ENCODE measurements at places on chromosomes 11 and 22.
A peak's percentile ranks its signal among the peaks of the same experiment; 100 is the strongest.

GRCh38 chr11:131422496-131422895 lies 52.1 kb downstream of the NTM start:
- no peak for DNase-seq

DNA sequence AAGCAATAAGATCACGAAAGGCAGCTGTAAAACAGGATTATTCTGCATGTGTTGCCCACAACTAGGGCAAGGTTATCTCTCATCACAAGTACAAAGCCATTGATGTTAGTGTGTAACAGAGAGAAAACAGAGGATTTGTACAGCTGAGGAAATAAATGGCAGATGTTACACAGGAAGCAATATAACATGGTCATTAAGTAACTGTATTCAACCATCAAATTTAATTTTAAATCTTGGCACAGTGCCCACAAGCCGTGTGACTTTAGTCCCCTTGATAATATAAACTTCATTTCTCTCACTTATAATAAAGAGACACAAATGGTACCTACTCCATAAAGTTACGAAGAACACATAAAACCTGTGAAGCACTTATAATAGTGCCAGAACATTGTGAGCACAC lies 17.3 kb downstream of the OR51E2 start:
- no peak for DNase-seq

DNA sequence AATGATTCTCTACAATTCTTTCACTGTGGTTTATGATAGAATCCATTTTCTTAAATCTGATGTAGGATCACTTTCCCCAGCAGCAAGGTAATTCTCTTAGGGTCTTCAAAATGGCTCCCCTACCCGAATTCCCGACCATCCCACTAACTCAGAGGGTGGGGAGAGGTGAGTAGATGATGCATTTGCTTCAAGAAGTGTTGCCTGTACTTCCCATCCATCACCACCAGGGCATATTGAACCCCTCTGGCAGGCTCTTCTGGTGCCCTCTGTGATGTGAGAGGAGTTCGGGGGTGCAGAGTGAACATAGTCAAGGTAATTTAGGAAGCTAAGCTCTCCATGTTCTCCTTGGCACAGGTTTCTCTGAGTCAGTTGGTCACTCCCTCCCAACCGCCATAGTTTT lies 52.3 kb downstream of the ZNRF3 start:
- DNase-seq, result no peak

GRCh38 chr22:20750461-20751184 lies 23.3 kb upstream of the SERPIND1 start:
- DNase-seq, result peak; percentile 69

- DNase-seq, result no peak
Observed at GRCh38 chr11:130052567-130052966, 17.1 kb upstream of the APLP2 start.

DNA sequence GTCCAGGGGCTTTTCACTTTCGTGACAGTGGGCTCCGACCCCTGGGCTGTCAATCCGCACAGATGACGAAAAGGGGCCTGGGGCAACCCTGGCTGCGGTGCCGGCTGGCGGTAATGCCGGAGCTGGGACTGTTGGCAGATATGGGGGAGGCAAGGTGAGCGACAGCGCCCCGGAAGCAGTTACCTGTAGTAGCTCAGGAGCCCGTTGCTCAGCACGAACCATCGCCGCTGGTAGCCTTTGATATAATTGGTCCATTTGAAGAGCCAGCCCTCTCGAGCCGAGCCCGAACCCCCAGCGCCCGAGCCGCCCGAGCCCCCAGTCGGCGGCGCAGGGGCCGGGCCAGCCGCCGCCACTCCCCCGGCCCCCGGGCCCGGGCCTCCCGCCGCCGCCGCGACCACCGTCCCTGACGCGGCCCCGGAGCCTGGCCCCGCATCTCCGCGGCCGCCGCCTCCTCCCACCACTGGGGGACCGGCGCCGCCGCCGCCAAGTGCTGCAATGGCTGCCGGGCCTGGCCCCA lies 396 bp downstream of the OSBP start:
- peak; percentile 28 for DNase-seq

- DNase-seq, result no peak
Observed at GRCh38 chr22:17829695-17830042, 55.4 kb upstream of the BID start.

GRCh38 chr11:115636753-115637527 lies 132.7 kb upstream of the CADM1 start:
- no peak for DNase-seq

- DNase-seq, result no peak
Observed at GRCh38 chr22:25749420-25750169, 7.6 kb downstream of the MYO18B start.

- DNase-seq, result no peak
Observed at GRCh38 chr22:31246687-31247086, 34.6 kb downstream of the LIMK2 start.

- DNase-seq, result no peak
Observed at GRCh38 chr22:39026509-39027150, 5.7 kb downstream of the APOBEC3D start.

DNA sequence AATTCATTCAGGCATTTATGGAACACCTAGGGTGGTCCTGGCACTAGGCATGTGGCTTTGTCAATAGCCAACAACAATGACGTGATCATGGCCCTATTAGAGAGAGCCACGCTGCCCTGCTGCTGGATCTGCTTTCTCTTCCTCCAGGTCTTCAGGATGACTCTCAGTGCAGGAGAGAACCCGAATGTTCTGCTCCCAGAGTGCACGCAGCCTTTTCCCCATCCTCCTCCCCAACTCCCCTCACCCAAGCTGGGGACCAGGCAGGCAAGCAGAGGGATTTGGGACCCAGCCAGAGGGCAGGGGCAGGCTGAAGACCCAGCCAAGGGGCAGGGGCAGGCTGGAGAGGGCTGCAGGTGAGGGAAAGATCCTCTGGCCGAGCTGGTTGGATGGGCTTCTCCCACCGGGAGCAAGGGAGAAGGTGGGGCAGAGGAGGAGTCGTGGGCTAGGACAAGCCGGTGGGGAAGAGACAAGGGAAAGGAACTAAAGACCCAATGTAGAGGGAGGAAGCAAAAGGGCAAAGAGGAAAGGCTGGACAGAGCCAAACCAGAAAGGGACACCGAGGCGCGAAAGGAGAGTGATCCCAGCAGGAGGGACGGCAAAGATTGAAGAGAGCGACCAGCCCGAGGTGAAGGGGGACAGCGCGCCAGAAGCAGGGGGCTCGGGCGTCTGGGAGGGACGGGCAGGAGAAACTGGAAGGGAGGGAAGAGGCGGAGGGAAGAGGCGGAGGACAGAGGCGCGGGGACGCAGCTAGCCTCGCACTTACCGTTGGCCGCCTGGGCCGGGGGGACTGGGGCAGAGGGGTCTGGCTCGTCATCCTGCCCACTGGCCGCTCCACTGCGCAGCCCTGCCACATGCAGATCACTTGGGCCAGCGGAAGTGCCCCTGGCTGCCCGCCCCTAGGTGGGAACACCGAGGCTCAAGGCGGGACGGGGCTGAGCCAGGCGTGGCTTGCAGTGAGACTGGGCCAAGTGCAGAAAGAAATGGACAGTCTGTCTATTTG lies at the start of gene KCTD14:
TSS of gene KCTD14 (minus strand) at position 880 of the 1,000 bp plus-strand sequence. CDS start at position 853, 27 bp downstream.
- no peak for DNase-seq

DNA sequence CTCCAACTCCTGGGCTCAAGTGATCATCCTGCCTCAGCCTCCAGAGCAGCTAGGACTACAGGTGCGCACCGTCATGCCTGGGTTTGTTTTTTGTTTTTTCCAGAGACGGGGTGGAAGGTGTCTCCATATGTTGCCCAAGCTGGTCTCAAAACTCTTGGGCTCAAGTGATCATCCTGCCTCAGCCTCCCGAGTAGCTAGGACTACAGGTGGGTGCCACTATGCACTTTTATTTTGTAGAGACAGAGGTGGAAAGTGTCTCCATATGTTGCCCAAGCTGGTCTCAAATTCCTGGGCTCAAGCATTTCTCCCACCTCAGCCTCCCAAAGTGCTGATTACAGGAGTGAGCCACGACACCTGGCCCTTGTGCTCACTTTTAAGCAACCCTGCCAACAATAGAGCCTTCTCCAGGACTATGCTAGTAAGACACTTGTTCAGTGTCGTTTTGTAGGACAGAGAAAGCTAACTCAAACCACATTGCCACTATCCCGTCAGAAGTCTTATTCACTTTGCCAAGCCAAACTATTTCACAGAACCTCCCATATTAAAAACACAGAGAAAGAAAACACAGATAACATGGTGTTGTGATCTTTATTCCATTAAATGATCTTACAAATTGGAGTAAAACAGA lies 9.4 kb upstream of the PLAAT3 start:
- DNase-seq, result no peak

DNA sequence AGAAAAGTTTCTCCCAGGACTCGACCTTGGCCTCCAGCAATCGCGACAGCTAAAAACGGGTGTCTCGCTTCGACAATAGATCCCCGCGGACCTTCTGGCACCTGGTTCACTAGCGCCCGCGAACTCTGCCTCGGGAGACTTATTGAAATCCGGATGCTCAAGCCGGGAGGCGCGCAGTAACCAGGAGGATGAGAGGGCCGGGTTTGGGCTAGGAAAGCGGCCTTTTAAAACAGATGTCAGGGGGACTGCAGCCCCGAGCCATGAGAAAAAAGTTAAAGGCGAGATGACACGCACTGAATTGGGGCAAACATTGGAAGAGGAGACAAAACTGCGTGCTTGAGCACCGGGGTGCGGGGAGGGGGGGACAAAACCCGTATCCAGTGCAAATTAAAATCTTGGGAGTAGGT lies 637 bp upstream of the ZBTB16 start:
- DNase-seq, result no peak

- DNase-seq, result no peak
Observed at GRCh38 chr11:26767060-26767459, 45.2 kb upstream of the SLC5A12 start.

- DNase-seq, result no peak
Observed at GRCh38 chr11:111439901-111440300, 60.8 kb upstream of the POU2AF1 start.

GRCh38 chr11:75969626-75970308 lies 154.8 kb downstream of the UVRAG start:
- DNase-seq, result no peak

DNA sequence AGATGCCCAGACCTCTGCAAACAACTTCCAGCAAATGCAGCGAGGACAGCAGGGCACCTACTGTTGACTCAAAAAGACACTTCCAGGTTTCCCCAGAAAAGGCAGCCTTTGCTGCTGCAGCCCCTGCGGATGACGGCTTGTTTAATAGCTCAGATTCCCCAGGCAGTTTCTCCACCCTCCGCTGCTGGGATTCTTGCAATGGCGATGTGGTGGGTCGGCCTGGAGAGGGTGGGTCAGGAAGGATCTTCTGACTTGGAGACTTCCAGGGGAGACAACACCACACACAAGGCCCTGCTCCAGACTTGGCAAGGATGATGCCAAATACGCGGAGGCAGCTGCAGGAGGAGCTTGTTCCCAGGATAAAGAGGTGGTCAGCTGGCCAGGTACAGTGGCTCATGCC lies 17.9 kb upstream of the TREH start:
- DNase-seq, result no peak

- no peak for DNase-seq
Observed at GRCh38 chr11:65314501-65315203, at the start of gene CDC42EP2. Gene CDC42EP2, plus strand, starts transcription at chr11:65314866. Its CDS starts 6,033 bp downstream, at chr11:65320899.

DNA sequence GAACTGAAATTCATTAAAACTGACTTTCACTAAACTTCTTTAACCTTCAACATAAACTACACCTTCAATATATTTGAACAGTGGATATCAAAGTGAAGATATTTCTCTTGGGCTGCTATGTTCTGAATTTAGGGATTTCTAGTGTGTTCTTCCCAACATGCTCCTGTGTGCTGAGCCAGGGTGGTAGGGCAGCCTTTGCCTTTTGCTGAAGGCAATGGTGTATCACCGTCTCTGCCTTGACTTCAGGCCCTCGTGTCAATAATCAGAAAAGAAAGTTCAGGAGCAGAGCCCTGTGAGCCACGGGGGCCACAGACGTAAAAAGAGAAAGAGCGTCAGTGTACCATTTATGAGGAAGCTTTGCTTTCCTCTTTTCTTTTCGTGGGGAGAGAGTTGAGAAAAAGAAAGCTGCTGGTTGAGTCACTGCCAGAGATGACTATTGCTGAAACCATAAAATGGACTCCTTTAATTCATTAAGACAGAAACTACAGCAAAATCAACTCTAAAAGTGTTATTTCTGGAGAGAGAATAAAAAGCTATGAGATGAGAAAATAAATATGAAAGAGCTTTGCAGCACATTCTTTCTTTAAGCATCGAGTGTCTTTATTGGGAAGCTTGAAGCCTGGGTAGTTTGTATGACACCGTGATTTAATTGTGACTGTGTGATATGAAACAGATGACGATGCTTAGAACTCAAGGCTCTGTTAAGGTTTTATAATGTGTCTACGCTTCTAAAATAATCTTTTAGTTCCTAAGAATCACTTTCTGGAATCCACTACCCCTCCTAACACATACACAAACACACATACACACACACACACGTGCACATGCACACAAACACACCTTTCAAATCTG lies 271.8 kb upstream of the MTNR1B start:
- DNase-seq, result no peak
